ENCODE measurements at places on chromosomes 12 and 14. TPM values are rescaled to one million over a fixed set of nuclear protein-coding genes. Genes with fewer than 3 reads are reported as not detected.
A peak's percentile ranks its signal among the peaks of the same experiment; 100 is the strongest.

GRCh38 chr12:9651265-9651729, 18.2 kb upstream of the CLEC2D start:
- peak; percentile 58 for DNase-seq

GRCh38 chr12:49208676-49209075, 19.8 kb upstream of the TUBA1A start:
- DNase-seq, result no peak

DNA sequence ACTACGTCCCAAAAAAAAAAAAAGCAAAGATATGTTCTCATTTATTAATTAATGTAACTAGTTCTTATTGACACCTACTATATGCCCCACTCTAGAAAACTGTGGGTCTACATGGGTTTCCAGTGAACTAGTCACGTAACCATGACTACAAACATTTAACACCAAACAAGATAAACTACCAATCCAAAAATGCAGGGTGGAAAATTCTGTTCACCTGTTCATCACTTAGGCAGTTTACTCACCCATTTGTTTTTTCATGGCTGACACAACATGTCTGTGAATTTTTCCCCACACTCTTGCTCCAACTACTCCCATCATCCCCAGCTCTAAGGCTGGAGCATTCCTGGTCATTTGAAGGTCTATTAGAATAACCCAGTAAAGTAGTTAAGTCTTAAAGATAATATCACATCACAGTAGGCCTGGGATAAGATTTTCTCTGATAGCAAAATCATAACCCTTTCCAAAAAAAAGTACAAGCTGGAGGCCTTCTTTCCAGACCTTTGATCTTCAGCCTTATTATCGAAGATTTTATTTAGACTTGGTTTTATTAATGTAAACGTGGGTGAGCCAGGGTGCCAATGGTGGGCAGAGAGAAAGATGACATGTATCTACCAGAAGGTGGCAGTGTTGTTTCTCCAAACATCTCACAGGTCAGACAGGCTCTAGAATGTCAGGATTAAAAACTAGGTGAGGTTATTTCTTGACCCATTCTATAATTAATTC, 61.6 kb upstream of the DAAM1 start:
- DNase-seq, result peak; percentile 63

DNA sequence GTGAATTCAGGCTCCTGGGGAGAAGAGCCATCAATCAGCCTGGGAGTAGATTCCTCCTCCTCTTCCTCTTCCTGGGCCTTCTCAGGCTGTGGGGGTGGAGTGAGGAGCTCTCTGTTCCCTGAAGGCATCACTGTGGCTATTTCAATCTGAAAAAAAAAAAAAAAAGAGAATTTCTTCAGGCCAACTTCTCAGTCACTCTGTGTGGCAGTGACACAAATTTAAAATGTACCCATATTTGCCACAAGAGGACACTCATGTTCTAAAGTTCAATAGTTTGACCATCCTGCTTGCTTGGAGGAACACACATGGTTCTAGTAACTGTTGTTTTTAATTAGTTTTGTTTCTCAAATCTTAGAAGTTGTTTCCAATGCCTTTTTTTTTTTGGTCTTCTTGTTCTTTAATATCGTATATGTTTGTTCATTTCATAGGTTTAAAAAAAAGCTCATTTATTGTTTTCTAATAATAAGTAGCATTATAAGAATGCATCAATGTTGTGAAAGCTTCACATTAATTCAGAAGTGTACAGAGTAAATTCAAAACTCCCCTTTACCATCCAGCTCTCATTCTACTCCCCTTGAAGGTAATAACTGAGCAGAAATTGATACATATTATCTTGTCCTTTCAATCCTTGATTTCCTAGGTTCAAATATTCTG, 23.3 kb upstream of the CCER1 start:
- peak; percentile 49 for DNase-seq

DNA sequence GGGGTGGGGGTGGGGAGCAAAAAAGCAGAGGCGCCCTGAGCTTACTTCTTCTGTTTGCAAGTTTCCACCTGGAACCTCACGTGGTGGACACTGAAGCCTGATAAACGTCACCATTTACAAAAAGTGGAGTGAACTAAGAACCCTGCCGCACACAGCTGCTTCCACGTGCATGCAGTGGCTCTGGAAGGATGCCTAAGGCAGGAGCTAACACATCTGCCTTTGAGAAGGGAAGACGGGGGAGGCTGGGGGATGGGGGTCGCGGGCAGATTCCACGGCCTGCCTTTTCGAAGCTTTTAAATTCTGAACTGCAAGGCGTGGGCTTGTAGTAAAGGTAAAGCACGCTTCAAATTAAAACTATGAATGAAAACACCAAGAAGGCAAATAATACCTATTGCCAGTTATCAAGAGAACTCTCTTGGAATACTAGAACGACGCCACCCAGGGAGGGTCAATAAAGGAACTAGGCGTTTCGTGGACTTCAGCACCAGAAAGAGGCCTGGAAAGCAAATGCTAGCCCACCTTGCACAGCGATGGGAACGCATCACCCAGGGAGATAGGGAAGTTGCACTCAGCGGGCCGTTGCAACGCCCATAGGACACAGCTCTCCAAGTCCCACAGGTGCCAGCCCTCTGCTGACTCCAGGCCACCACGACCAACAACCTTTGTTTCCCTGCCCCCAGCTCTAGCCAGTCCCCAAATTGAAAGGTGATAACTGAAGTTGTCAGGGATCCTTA, 61.8 kb downstream of the TESC start:
- DNase-seq, result no peak

DNA sequence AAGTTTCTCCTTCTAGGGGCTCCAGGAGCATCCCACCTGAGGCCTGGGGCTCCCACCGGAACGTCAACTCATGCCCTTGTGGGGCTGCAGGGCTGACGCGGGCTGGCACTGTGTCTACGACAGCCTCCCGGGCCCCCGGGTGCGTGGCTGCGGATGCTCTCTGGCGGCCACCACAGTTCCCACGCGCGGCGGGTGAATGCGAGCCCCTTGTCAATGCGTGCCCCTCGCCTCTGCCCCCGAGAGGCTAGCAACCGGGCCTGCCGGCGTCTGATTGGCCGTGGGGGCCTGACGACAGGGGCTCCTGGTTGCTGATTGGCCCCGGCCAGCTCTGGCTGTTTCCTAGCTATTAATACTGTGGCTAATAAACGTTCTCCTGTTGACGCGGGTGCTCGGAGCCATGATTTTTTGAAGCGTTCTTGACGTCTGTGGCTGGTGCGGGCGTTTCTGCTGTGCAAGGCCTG, 1.8 kb upstream of the MEG3 start:
- DNase-seq, result no peak

DNA sequence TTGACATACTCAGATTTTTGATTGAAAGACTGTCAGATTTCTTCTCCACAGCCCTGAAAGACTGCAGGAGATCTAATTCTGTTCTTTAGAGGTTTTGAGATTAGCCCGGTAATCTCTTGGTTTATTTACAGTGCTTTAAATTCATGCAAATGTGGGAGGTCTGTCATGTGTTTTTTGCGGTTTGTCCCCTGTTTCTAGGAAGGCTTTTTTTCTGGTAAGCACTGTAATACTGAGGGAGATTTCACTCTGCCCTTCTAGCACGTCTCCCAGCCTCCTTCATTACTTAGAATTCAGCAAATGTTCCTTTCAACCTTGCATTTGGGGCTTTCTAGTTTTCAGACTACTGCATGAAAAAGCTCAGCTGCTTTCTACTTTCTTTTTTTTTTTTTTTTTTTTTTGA, 31.1 kb downstream of the GPHN start:
- DNase-seq, result no peak

GRCh38 chr12:716506-716905, 35.9 kb upstream of the WNK1 start:
- no peak for DNase-seq

GRCh38 chr14:100424504-100425428, 101.6 kb downstream of the SLC25A47 start:
- DNase-seq, result no peak

- DNase-seq, result no peak
Measured at GRCh38 chr12:82898441-82898840, 211.7 kb downstream of the TMTC2 start.

DNA sequence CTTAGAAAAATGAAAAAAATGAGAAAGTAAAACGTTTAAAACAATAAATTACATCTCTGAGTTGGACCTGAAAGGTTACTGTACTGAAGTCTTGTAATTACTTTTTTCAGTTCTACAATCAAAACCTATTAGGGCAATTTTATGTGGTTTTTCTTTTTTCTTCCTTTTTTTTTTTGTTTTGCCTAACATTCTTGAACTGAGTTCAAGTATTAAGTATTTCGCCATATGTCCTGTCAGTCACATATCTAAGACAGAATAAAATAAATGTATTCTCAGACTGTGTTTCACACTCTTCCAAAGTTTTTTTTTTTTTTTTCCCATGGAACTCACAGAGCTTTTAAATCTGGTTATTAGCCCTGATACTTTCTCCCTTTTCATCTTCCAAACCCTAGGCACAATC, 172.0 kb downstream of the BCAT1 start:
- DNase-seq, result no peak

DNA sequence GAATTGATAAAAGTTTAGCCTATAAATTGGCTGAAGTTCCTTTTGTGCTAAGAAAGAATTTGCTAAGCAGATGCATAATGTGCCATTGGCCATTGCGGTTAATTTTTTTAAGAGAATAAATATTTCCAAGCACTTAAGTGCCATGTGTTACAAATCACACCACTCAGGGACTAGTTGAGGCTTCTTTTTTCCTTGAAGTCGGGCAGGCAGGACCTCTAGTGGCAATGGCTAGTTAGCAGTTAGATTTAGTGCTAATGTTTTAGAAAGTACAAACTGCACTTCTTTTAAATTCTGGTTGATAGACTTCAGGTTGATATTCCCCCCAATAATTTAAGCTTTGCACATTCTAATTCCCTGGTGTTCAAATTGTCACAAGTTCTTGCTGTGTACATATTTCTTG, 294.3 kb downstream of the APAF1 start:
- peak; percentile 30 for DNase-seq

DNA sequence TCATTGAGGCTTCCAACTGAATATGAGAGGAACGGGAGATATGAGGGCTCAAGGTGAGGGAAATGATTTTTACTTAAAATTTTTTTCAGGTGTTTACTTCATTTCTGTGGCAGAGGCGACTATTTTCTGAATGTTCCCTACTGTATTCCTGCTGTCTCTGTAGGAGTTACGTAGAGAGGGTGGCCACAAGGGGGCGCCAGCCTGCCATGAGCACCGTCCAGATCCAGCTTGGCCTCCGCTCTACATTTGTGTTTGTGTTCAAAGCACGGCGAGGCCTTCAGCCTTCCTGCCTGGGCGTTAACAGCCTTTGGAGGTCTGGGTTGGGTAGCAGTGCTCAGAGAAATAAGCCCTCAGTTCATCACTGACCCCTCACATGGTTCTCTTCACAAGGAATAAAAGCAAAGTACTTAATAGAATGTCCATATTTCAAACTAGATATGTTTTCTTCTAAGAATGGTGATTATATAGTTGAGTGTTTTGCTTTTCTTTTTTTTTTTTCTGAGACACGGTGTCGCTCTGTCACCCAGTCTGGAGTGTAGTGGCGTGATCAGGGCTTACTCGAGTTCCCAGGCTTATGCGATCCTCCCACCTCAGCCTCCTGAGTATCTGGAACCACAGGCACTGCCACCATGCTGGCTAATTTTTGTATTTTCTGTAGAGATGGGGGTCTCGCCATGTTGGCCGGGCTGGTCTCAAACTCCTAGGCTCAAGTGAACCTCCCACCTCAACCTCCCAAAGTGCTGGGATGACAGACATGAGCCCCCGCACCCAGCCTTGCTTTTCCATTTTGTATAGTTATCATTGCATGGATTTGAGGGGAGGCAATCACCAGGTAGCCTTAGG, 22.3 kb downstream of the CKB start:
- peak; percentile 59 for DNase-seq

- DNase-seq, result no peak
Measured at GRCh38 chr14:77926942-77927341, 127.0 kb downstream of the ADCK1 start.

DNA sequence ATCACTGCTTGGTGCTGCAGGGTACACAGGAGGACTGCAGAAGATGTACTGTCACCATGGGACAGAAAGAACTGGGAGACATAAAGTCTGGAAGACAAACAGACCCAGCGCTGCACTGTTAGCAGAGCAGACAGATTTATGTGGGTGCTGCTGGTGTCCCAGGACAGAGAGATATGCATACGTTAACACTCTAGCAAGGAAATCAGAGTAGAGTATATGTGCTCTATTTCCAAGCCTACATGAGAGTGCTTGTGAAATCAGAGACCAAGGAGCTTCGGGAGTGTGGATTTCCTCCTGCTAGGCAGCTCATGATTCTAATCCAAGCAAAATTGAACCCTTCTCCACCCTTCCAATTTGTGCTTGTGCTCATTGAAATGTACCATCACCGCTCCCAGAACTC, 416.5 kb downstream of the VRK1 start:
- no peak for DNase-seq

DNA sequence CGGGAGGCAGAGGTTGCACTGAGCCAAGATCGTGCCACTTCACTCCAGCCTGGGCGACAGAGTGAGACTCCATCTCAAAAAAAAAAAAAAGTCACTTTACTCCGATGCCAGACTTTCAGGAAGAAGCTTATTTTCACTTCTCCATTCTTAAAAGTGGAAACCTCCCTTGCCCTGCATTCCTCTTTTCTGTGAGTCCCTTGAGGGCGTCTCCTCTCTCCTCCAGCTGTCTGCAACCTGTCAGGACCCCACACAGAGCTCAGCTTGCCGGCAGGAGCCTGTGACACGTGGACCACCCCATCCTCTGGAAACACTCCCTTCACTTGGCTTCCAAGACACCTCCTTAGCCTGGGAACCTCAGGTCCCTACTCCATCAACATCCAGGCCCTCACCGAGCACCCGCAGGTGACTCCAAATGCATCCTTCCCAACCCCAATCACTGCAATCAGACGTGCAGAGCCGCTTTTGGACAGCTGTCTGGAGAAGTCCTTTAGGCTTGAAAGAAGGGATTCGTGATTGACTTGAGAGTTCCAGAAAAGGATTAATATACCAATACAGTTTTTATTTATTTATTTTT, 34.3 kb downstream of the SLC15A4 start:
- DNase-seq, result no peak

GRCh38 chr12:98893126-98893674, 248.1 kb downstream of the APAF1 start:
- DNase-seq, result no peak

GRCh38 chr12:27981874-27982273, 9.3 kb upstream of the PTHLH start:
- DNase-seq, result peak; percentile 96

DNA sequence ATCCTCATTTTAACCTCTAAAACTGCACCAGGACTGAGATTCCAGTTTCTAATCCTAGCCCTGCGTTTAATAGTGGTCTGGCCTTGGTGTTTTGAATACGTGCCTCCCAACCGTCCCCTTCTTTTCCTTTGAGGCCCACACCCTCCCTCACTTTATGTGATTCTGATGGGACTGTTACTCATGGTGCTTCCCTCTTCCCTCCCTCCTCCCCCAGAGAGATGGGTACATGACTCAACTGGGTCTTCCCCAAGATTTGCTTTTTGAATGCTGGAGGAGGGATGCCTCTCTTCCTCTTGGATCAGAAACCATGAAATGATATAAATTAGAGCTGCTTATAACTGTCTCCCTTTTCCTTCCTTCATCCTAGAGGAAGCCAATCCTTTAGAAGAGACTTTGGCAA, 8.2 kb upstream of the PPP2R5E start:
- DNase-seq, result peak; percentile 64

- DNase-seq, result no peak
Measured at GRCh38 chr14:104331871-104332605, 193.7 kb downstream of the KIF26A start.

Gene SLC4A8
- 0.26 TPM for total RNA-seq

Gene VWF
- 0.26 TPM for total RNA-seq

Gene GYS2
- total RNA-seq, result 0.26 TPM

Gene WNT1
- total RNA-seq, result not detected

Gene TAS2R10
- 0.26 TPM for total RNA-seq

Gene FAIM2
- 0.53 TPM for total RNA-seq

Gene CPM
- total RNA-seq, result 7.1 TPM

Gene UBR7
- 20.7 TPM for total RNA-seq

Gene LYZ
- total RNA-seq, result 0.13 TPM

Measured in bronchial epithelial cell (primary cell).